Activated CD4-positive, alpha-beta T cell treated with anti-CD3 and anti-CD28 coated beads, Interleukin-2, amount 50 U/mL, for 4 hours (primary cell): ENCODE measurements at places on chromosomes 6 and 20.

GRCh38 chr20:57399587-57400155, 8.5 kb downstream of the RBM38 start:
- no peak for DNase-seq

DNA sequence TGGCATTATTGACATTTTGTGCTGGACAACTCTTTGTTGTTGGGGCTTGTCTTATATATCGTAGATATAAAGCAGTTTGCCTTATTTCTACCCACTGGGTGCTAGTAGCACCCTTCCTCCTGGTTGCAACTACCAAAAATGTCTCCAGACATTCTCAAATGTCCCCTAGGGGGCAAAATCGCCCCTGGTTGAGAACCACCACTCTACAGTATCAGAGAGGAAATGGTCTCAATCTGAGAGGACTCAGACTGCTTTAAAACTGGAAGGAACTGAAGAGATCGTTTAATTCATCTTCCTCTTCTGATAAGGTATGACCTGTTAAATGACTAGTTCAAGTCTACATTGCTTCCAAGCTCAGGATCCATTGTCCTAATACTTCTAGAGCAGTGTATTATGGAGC, 14.9 kb downstream of the SH3BGRL2 start:
- DNase-seq = no peak

GRCh38 chr6:151060766-151061531, 178.8 kb upstream of the AKAP12 start:
- DNase-seq = no peak

GRCh38 chr6:112357791-112358190, 10.7 kb downstream of the RFPL4B start:
- DNase-seq = no peak

DNA sequence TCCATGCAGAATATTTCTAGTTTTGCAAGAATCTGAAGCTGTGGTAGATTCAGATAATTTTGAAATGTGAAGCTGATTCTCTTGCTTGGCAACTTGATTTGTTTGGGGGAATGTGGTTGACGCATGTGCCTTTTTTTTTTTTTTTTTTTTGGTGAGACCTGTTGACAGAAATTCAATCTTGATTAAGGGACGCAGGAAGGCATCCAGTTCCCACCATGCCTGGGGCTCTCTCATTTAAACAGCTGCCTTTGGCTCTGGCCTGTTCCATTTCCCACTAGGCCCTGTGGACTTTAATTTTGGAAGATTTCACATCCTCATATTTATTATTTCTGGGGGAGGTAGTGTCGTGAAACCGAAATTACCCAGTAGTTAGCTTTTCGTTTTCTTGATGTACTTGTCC, 8.6 kb downstream of the TPX2 start:
- DNase-seq = no peak

GRCh38 chr6:114155763-114156162, 184.8 kb upstream of the HDAC2 start:
- no peak for DNase-seq
